Fibroblast of villous mesenchyme (primary cell): ENCODE measurements at places on chromosomes 16 and 17. TPM values are rescaled to one million over a fixed set of nuclear protein-coding genes. Genes with fewer than 3 reads are reported as not detected.

The ANKFN1 gene
- under 0.01 TPM in 2 replicates for total RNA-seq

The PYY gene
- total RNA-seq: not detected in 2 replicates

The OSGIN1 gene
- total RNA-seq: 3.2 and 6.5 TPM in 2 replicates

The CD7 gene
- total RNA-seq: not detected in 2 replicates

The SMIM36 gene
- not detected in 2 replicates for total RNA-seq

The TBC1D16 gene
- 32.8 and 44.8 TPM in 2 replicates for total RNA-seq
